ENCODE measurements at places on chromosomes 1 and 21.

DNA sequence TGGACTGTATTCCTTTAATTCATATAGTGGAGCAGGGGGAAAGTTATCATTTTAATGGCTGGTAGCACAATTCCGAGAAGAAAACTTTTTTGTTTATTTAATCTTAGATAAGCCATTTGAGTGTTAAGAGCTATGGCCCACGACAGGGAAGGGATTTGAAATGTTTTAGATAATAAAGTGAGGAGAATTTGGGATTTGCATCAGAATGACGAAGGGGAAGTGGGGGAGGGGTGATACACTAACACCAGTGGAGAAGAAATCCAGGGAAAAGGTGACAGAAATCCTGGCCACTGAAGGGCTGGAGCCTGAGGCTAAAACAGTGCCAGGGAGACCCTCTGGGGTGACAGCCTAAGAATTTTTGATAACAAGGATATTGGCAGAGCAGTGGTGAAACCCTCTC, 21.0 kb downstream of the LEPR start:
- no peak for DNase-seq

DNA sequence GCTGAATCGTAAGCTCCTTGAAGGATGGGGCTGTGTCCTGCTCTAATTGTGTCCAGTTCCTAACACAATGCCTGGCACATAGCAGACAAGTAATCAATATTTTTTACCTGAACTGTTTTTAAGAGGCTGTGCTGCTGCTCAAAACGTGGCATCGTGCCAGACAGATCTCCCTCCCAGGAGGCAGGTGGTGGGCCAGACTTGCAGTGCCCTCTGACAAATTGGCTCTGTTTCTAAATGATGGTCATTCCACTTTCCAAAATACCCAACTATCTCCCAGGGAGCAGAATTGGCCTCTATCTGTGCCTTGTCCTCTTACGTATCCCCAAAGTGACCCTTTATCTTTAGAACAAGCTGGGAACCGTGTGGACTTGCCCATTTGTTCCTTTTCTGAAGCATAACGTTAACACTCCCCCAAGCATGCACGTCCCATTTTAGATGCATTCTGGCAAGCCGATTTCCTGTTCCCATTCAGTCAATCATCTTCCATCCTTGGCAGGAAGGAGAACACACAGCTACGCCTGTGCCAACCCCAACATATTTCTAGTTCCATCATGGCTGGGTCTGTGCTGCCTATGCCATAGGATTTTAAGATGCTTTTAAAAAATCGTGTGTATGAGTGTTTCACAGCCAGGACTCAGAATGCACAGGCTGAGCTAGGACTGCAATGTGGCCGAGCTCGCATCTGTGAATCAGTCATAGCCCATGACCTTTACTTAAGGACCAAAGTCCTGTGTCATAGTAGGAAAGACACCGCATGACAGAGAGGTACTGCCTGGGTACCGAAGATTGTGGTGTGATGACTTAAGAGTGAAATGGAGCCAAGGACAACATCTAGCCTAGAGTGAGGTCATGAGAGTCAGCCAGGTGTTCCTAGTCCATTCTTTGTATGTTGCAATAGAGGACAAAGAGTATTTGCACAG, 408.6 kb downstream of the PRDM2 start:
- no peak for DNase-seq

DNA sequence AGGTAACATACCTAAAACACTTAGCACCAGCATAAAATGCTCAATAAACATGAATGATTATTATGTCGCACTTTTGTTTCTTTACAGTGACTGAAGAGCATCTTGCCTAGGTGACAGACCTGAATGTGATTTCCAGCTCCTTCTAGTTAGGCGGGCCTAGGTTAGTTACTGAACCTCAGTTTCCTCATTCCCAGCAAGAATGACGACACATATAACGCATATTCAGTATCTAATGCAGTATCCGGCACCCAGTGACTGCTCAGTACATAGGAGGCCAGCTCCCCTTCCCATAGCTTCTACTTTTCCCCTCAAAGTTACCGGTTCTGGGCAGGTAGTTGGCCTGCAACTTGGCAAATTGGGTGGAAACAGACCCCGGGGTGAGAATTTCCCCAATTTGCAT, 763 bp downstream of the AUNIP start:
- DNase-seq, result no peak

DNA sequence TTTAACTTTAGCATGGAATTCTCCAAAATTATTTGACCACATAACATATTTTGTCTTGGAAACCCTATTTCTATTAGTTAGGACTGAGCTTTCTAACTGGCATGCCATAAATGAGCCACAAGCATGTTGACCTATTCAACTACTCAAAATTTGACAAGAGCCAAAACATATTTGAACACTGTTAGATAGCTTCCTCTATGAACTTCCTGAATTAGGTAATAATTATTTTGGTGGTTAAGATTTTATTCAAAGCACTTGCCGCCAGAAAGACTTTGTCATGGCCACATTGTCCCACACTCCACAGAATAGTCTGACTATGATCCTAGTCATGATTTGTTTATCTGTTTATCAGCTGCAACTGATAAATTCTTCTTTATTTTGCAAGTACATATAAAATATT, 23.1 kb upstream of the CTPS1 start:
- DNase-seq, result no peak

- DNase-seq, result no peak
Observed at GRCh38 chr1:2126331-2127186, 68.0 kb downstream of the FAAP20 start.

All from stimulated activated CD8-positive, alpha-beta memory T cell treated with anti-CD3 and anti-CD28 coated beads, Interleukin-7, amount 100 ng/mL, for 1 hour (primary cell).